ENCODE measurements at places on chromosomes 3 and 15.

GRCh38 chr15:78684657-78685056, 43.6 kb upstream of the CHRNB4 start:
- no peak for DNase-seq

DNA sequence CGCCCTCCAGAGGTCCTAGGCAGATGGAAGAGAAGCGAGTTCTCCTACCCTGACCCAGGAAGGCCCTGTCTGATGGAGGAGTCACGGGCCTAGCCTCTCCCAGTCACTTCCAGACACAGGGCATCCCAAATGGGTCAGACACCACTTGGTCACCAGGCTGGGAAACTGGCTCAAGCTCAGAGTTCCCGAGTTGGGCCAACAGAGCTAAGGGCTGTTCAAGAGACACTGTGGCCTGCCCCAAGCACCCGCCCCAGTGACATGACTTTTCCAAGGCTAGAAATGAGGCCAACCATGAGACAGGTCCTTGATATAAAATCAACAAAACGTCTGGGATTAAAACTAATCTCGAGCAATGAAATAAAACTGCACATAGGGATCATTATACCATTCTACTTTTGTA, 113.8 kb downstream of the IQSEC1 start:
- no peak for DNase-seq

GRCh38 chr15:84684092-84684491, 26.1 kb upstream of the NMB start:
- DNase-seq = no peak

GRCh38 chr3:72579191-72579580, 269.1 kb downstream of the SHQ1 start:
- DNase-seq = no peak

DNA sequence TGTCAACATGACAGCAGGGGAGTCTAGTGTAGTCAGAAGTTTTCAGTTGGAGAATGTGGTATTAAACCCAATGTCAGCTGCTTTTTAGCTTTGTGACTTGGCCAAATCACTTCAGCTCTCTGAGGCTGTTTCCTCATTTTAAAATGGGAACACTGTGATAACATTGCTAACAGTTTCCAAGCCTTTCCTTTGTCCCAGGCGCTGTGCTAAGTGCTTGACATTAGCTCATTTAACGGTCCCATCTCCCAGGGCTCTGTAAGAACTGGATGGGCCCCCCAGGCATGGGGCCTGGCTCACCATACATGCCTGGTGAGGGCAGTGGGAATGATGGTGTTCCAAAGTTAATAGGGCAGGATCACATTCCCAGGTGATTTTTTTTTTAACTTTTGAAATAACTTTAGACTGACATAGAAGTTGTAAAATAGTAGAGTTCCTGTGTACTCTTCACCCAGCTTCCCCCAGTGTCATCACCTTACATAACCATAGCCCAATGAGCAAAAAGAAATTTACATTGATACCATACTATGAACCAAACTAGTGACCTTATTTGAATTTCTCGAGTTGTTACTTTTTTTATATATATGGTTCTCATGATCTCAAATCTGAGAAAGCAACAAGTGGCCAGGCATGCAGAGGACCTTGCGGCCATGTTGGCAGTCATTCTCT, 7.7 kb downstream of the RASL12 start:
- no peak for DNase-seq

All from activated T-cell treated with anti-CD3 and anti-CD28 coated beads for 24 hours (primary cell).